ENCODE measurements at places on chromosomes 13 and 19.

DNA sequence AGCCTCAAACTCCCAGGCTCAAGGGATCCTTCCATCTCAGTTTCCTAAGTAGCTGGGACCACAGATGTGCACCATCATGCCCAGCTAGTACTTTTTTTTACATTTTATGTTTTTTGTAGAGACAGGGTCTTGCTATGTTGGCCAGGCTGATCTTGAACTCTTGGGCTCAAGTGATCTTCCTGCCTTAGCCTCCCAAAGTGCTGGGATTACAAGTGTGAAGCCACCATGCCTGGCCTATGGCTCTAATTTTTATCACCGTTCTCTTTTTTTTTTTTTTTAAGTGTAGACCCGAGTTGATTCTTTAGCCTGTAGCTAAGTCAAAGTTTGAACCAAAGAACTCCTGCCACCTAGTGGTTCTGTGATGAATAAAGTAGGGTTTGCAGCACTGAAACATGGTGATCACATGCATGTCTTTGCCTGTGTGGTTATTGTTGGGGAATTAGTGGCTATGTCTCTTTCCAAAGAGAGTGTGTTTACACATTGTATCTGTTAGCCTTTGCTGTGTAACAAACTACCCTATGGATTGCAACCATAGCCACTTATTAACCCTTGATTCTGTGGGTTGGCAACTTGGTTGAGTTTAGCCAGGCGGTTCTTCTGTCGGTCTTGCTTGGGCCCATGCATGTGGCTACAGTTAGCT is 11.6 kb downstream of the NFILZ start:
- DNase-seq: peak; percentile 33

DNA sequence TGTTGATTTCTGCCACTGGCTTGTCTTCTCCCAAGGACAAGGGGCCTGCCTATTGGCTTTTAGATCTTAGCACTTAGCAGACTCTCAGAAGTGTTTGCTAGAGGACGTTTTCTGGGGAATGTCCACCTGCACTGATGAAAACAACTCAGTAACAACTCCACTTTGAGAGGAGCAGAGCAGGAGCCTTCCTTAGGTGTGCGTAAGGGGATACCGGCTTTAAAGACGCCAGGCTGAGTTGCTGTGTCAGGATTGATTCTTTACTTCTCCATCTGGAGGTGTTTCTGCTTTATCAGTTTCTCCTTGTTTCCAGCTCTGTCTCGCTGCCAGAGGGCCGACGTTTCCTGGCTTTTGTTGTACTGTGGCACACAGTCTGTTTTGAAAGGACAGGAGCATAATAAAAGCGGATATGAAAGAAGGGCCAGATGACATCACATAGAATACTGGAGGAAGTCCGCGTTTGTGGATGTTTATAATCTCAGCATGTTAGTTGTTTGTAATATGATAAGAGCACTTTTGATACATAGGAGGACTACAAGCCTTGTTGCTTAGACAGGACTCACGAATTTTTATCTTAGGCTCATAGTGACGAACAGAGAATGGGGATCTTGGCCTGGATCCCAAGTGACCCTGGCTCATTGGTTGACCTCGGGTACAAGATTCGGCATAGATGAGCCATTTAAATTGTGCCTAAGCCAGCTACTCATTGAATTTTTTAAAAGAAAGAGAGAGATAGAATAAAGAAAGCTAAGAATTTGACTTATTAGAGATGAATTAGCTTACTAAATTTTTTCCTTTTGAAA is 34.6 kb downstream of the COL4A2 start:
- DNase-seq: no peak

DNA sequence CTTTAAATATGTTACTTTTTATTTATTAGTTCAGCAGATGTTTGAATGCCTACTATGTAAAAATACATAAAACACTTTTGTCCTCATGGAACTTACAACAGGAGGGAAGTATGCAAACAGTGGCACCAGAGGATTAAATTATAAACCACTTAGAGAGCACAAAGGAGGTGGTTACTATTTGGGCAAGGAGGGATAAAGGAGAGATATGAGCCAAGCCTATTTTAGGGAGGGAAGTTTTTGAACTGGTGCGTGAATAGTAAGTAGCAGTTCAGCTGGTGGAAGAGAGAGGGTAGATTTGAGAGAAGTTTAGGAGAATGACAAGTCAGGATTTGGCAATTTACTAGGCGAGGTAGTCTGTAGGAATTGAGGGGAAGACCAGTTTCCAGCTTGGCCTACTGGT is 8.6 kb downstream of the AKAP11 start:
- no peak for DNase-seq

DNA sequence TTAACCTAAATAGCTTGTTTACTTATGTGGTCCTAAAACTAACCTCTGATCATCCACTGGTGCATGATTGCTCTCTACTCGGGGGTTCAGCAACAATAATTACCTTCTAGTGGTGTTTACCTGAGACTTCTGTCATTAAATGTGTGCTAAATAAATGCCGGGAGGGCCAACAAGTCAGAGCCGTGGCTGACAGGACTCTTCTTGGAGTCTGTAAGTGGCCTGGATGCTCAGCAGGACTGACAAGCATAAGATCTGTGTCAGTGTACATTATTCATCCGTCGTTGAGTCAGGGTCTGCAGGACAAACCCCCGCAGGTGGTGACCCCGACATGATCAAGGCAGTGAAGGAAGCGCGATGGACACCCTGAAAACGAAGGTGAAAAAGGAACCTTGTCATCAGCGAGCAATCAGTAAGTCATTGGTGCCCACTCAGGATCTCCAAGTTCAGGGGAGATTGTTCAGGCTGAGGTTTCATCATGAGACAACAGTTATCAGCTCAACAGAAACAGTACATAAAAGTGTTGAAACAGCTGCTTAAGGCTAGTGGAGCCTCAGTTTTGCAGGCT is 1466.9 kb downstream of the UQCRFS1 start:
- DNase-seq: no peak

- no peak for DNase-seq
Observed at GRCh38 chr19:10927730-10928562, 493 bp downstream of the YIPF2 start.

GRCh38 chr13:96388598-96388997 is 298.7 kb downstream of the HS6ST3 start:
- no peak for DNase-seq

- DNase-seq: no peak
Observed at GRCh38 chr19:41000310-41000737, 9.2 kb downstream of the CYP2B6 start.

DNA sequence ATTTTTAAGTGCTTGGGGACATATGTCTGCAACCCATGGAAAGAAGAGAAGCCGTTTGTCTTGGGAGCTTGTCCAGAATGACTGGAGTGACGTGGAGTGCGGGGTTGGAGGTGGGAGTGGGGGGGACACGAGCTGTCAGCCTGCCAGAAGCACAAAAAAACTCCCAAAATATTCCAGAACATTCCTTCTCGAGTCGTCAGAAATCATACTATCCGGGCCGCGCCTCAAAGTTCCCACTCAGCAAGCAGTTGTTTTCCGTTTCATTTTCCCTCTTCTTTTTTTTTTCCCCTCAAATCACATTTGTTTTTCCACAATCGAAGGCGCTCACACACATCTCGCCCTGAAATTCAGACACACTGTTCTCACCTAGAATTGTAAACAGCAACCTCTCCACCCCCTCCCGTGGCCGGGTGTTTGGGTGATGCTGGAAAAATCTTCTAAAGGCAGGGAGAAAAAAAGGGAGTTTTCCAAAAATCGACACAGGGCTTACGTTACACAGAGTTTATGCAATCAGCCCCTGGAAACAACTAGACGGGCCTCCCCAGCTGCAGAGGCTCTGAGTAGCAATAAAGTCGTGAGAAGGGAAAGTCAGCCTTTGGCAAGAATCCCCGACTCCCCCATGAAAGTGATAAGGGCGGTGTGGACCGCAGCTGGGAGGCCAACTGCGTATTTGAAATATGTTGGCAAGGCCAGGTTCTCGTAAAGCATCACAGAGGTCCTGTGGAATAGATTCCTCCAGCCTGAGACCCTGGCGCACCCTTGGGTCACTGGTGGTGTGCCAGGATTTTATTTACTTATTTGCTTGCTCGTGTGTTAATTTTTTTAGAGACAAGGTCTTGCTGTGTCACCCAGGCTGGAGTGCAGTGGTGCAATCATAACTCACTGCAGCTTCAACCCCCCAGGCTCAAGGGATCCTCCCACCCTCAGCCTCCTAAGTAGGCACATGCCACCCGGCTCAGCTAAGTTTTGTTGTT is 31.2 kb upstream of the KLF2 start:
- DNase-seq: no peak

- peak; percentile 26 for DNase-seq
Observed at GRCh38 chr19:36136964-36137686, 2.7 kb upstream of the CAPNS1 start.

- no peak for DNase-seq
Observed at GRCh38 chr19:32029235-32029634, 316.2 kb upstream of the ZNF507 start.

- DNase-seq: no peak
Observed at GRCh38 chr13:90696254-90696653, 651.2 kb upstream of the MIR17HG start.

GRCh38 chr19:13849991-13850909 is 26.7 kb upstream of the NANOS3 start:
- peak; percentile 80 for DNase-seq

GRCh38 chr19:45791744-45792469 is 738 bp downstream of the DMWD start:
- no peak for DNase-seq

DNA sequence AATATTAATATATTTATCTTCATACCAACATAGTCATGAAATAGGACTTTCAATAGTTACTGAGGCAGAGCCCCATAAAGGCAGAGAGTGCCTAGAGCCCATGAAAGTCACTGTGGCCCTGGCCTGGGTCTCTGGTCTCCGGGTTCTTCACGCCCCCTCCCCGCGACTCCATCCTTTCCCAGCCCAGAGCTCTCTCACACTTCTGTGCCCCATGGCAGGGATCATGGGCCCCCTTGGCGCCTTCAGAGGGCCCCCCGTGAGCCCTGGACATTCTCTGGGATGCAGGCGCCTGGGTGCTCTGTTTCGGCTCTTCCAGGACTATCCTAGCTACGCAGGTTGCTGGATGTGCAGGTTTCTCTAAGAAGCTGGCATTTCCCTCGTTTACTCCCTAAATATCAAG is 228.4 kb downstream of the TEX29 start:
- no peak for DNase-seq

DNA sequence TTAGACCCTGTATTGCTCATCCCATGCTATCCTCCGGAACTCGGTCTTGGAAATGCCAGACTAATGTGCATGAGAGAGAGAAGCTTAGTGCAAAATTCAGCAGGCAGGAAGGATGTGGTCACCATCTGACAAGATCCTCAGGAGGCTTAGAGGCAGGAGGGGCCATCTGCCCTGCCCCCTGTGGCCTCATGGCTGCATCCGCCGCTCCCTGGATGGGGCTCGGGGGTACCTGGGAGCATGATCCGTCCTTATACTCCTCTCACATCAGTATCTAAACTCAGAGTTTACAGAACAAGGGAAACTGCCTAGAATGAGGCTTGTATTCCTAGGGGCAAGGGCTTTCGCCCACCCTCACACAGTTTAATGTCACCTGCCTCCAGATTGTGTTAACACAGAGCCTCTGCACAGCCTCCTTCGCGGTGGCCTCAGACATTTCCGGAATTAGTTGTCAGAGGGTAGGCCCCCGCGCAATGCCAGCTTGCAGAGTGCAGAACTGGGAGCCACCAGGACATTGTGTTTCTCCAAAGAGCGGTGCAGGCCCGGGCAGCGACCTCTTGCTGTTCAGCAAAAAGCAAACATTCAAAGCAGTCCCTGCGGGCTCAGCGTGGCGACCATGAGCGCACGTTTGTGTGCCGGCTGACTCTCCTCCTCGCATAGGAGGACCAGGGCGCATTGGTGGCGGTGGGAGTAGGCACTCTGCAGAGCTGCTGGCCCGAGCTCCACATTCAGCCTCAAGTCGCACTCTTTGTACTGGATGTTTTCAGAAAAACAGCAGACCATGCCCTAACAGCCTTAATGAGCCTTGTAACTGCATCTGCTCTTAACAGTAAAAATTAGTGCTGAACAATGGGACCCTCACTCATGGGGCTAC is 39.1 kb downstream of the GPR12 start:
- DNase-seq: peak; percentile 43

DNA sequence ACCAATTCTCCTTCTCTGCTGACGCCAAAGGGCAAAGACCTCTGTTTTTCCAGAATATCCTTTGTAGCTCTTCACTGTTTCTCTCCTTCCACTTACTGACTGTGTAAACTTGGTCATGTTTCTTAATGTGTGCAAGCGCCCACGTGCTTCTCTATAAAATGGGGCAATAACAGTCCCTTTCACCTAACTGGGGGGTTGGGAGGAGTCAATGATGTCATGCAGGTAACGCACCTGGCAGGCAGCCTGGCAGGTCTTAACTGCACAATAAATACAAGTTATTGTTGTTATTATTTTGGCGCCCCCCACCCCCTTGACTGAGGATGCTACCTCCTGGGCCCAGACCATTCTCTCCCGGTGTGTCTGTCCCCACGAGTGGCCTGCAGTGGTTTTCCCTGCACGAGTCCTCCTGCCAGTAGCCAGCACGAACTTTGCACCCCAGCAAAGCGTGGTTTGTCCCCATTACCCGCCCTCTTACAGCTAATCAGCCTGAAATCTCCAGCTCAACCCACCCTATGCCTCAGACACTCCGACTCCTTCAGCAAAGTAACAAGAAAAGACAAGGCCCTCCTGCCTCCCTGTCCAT is 5.3 kb downstream of the SBSN start:
- DNase-seq: no peak

DNA sequence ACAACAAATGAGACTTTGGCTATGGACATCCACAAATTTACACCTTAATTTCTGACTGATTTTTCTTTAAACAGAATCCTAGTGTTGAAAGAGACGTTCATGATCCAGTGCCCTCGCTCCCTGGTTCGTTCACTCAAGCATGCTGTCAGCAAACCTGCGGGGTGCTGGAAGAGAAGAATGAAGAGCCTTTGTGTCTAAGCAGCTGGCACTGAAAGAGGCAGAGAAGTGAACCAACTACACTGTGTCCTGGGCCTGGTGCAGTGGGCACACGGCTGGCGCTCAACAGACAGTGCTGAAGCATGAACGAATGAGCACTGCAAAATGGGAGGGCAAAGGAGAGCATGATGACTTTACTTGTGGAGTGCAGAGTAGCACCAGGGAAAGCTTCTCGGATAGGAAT is 46.8 kb downstream of the MIPEP start:
- no peak for DNase-seq

DNA sequence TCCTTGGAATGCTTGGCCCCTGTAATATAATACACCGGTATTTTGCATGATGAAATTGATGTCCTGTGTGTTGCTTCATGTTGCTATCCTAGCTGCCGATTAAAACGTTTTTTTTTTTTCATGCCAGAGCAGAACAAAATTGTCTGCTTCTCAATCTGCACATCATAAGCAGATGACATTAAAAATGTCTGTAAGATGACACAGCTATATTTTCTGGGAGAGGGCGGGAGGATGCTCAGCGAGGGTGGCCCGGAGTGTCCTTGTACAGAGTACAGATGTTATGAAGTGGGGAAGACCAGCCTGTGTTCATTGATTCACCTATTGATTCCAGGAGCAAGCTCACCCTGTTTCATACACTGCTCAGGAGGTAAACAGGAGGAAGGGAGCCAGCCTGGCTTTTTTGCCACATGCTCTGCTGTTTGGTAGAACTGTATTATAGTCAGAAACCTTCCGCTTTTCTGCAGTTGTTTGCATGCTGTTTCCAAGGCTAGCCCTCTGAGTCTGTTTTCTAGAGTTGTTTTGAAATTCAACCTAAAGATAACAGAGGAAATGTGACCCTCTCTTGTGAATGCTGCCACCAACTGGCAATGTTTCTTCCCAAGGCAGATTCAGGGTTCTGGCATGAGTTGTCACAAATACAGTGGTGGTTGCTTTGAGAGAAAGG is 4.7 kb upstream of the IRS2 start:
- peak; percentile 58 for DNase-seq

Data from CD4-positive, alpha-beta T cell treated with Interleukin-17A for 4 hours (primary cell).